ENCODE measurements at places on chromosomes 5 and 9. TPM values are rescaled to one million over a fixed set of nuclear protein-coding genes. Genes with fewer than 3 reads are reported as not detected.
A peak's percentile ranks its signal among the peaks of the same experiment; 100 is the strongest.

DNA sequence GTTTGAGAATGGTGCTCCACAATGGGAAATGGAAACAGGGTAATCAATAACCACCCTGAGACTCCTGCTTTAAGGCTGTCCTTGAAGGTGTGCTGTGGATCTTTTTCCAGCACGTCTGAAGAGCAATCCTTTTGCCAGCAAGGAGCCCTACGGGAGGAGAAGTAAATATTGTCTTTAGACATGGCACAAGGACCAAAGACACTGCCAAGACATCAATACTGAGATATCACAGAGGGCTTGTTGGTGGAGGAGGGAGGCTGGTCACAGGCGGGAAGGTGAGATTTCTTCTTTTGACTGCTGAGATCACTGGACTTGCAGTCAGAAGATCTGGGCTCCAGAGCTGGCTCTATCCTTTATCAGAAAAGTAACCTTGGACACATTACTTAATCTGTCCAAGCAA lies 135.0 kb upstream of the ZNF462 start:
- H3K4me3 ChIP-seq = no peak overlapping the region
- H3K27ac ChIP-seq = no peak overlapping the region
- DNase-seq = no peak
- H3K4me1 ChIP-seq = no peaks in the 10 kb centered on the region
- H3K36me3 ChIP-seq = no peaks in the 10 kb centered on the region

GRCh38 chr9:86413971-86414880 lies 60.0 kb upstream of the TUT7 start:
- H3K27ac ChIP-seq = no peak overlapping the region
- no peaks in the 10 kb centered on the region for H3K27me3 ChIP-seq
- no peak overlapping the region for H3K4me3 ChIP-seq

RPS14 gene
- total RNA-seq = 3,271 TPM

- H3K27ac ChIP-seq = no peak overlapping the region
- no peaks in the 10 kb centered on the region for H3K36me3 ChIP-seq
- no peaks in the 10 kb centered on the region for H3K4me1 ChIP-seq
- no peaks in the 10 kb centered on the region for H3K27me3 ChIP-seq
- DNase-seq = no peak
- H3K4me3 ChIP-seq = no peak overlapping the region
Observed at GRCh38 chr9:7944572-7944971, 145.0 kb upstream of the DMAC1 start.

DNA sequence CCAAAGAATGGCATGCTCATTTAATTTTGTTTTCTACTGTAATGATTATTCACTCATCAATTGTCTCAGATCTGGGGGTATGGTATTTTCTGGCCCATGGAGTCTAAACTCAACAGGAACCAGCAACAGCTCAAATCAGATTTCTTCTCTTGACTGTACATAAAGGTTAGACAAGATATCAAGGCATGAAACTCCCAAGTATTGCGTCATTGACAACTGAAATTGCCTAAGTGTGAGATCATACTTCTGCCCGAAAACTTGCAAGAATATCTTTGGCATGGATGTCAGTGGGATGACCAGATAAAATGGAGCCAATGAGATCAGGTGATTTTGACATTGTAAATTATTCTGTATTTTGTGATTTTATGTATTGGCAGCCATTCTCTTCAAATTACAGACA lies 141.7 kb upstream of the STK32A start:
- H3K27ac ChIP-seq = no peak overlapping the region
- H3K36me3 ChIP-seq = no peaks in the 10 kb centered on the region
- no peak for DNase-seq

C5orf46 gene
- total RNA-seq = 9.4 TPM

PCDHA10 gene
- total RNA-seq = 6.4 TPM

- H3K27ac ChIP-seq = no peak within 1 kb of the TSS
- H3K27me3 ChIP-seq = peaks cover 61% of the 10 kb centered on the region
- peak within 1 kb of the TSS; percentile 4 for H3K4me3 ChIP-seq
Observed at GRCh38 chr9:136742591-136743391, at the start of gene LCN10. Gene LCN10 (minus strand): TSS chr9:136742940. CDS start chr9:136742903, 37 bp downstream.

DNA sequence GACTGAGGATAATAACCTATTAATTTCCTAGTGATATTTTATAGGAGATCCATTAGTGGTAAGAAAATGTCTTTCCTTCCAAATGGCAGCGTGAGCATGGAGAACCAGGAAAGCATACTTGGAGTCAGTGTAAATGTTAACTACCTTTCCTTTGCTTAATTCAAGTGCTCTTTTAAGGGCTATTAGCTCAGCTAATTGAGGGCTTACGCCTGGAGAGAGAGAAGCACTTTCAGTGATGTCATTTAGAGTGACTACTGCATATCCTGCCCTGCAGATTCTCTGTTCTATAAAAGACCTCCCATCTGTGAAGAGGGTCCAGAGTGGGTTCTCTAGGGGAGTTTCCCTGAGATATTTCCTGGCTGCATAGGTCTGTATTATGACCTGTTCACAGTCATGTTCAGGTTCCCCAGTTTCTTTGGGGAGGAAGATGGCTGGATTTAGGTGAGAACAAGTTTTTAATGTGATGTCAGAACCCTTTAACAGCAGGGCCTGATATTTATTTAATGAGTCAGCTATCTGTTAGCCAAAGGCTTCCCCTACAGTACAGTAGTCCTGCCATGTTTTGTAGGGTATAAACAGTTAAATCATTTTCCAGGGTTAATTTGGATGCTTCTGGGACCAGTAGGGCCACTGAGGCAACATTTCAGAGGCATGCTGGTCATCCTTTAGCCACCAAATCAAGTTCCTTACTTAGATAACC lies 89.6 kb downstream of the TRIM36 start:
- no peaks in the 10 kb centered on the region for H3K4me1 ChIP-seq
- H3K27me3 ChIP-seq = no peaks in the 10 kb centered on the region
- no peak overlapping the region for H3K4me3 ChIP-seq
- H3K36me3 ChIP-seq = no peaks in the 10 kb centered on the region
- no peak for DNase-seq

DNA sequence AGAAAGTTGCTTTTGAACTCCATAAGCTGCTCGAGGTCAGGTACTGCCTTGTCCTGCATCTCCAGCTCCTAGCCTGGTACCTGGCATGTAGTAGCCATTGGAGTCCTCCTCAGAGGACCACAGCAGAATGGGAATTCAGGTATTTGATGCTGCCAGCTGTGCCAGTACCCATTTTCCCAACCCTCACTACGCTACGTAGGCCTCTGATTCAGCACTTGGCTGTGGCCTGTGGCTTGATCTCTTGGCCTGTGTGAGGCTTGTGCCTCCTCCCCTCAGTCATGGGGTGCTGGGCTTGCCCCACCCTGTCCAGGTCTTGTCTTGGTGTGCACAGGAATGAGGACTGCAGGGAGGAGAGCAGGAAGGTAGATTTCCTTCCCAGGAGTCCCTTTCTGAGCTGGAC lies 11.8 kb downstream of the OTULIN start:
- no peaks in the 10 kb centered on the region for H3K36me3 ChIP-seq
- H3K4me1 ChIP-seq = no peaks in the 10 kb centered on the region
- H3K27ac ChIP-seq = peak overlapping the region; percentile 43

GRCh38 chr5:82074950-82075349 lies 103.1 kb downstream of the ATG10 start:
- no peak overlapping the region for H3K4me3 ChIP-seq
- H3K4me1 ChIP-seq = no peaks in the 10 kb centered on the region
- no peaks in the 10 kb centered on the region for H3K27me3 ChIP-seq

Data from breast epithelium (tissue), 4 donors.